ENCODE measurements at places on chromosomes 2 and 18.

DNA sequence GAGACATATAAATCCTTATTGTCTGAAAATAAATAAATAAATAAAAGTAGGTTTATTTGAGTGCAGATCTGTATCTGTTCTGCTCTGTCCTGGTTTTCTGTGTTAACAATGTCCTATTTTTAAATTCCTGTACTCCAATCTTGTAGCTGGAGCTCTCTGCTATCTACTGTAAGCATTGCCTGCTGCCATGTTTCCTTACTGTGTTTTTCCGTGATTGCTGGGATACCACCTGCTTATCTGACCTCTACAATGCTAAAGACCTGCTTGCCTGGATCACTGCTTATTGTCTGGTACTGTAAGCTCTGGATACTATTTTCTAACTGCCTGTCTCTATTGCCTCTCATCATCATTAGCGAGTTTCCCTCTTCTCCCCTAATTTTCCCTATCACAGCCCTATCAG, 11.6 kb downstream of the PTPN4 start:
- DNase-seq, result no peak

DNA sequence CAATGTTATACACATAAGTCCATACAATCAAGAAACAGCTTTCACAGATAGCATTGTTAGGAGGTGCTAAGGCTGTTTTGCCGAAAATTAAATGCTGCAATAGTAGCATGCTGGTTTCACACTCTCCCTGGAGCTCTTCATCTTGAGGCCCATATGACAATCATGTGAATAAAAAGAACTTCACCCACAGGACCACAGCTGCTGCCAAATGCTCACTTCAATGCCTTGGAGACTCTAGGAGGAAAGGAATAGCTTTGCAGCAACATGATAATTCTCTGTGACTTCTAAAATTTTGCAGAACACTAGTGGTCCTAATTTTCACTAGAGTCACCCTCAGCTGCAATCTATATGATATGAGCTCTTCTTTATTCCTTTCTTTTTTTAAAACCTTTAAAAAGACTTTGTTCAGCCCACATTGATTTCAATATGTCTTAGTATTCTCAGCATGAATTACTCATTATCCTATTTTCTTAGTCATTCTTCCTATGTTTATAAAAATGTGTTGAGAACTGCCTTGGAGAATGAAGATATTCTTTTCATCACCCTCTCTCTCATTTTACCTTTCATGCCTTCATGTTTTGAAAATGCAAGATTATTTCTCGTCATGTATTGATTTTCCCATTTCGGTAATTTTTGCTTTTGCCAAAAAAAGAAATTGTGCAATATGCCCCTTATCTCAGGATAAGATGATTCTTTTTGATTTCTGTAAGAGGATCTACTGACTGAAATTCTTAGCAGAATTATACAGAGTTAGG, 108.2 kb downstream of the PDE1A start:
- DNase-seq, result no peak

DNA sequence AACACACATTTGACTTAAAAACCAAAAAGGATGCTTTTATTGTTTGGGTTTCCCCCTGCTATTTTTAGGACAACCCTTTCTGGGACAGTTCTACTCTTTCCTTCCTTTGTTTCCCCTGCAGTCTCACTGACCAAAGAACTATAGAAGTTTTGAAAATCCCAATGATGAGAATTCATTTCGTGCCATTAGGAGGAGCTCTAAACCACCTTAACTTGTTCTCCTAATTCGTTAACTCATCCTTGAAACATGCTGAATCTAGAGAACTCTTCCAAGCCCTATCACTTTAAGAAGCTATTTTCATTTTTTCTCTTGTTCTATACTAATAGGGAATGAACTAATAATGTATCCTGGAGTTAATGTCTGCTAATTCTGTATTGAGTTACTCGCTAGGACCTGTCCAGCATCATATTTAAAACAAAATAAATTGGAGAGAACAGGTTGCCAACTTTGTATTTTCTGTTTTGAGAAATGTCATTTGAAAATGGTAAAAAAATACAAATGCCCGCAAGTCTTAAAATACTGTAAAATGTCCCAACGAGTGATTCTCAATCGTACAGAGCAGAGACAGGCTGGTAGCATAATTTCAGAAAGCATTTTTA, 62.9 kb downstream of the AFTPH start:
- DNase-seq, result no peak

GRCh38 chr2:105510761-105511528, 112.1 kb upstream of the FHL2 start:
- DNase-seq, result no peak

- DNase-seq, result no peak
Measured at GRCh38 chr2:85994421-85994777, 105.6 kb upstream of the ST3GAL5 start.

DNA sequence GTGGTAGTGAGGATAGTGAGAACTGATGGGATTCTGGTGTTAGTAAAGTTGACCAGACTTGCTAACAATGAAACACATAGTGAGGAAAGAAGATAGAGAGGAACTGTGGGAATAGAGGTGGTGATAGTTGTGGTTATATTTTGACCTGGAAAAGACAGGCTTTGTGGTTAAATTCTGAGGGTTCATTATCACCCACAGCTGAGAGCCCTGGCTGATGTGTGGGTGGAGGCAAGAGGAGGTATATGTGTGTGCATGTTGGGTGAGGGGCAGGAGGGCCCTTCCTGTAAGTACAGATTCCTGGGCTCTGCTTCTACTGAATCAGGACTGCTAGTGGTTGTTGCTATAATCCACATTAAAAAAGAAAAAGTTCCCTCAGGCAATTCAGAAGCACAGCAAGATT, 26.2 kb upstream of the TMEM163 start:
- no peak for DNase-seq

- DNase-seq, result no peak
Measured at GRCh38 chr2:240200230-240201051, 60.0 kb upstream of the OTOS start.

DNA sequence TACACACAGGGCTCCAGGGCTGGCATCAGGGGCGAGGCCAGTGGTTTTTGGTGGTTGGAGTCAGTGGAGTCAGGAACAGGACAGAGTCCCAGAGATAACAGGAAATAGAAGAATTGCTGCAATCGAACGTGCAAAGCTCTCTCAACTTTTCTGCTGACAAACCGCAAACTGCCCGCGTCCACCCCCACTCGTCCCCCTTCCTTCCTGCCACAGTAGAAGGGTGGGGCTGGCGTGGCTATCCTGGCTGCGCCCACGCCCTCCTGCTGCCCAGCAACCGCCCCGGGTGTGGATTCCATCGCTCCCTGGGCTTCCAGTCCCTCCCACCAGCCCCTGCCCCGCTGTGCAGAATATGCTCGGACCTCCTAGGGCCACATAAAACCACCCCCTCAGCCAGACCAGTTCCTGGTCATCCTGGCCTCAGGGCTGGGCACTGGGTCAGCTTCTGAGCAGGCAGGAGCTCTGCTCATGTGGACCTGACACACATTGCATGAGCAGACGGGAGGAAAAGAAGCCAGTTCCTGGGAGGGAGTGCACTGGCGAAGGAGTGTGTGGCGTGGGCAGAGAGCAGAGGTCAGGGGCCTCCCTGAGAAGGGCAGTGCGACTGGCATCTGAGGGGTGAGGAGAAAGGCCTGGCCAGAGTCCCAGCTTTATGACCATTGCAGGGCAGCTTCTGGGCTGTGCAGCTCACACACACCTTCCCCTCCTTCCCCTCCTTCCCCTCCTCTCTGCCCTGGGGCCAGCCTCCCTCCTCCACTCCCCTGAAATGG, 85.4 kb upstream of the ATG16L1 start:
- DNase-seq, result peak; percentile 0

DNA sequence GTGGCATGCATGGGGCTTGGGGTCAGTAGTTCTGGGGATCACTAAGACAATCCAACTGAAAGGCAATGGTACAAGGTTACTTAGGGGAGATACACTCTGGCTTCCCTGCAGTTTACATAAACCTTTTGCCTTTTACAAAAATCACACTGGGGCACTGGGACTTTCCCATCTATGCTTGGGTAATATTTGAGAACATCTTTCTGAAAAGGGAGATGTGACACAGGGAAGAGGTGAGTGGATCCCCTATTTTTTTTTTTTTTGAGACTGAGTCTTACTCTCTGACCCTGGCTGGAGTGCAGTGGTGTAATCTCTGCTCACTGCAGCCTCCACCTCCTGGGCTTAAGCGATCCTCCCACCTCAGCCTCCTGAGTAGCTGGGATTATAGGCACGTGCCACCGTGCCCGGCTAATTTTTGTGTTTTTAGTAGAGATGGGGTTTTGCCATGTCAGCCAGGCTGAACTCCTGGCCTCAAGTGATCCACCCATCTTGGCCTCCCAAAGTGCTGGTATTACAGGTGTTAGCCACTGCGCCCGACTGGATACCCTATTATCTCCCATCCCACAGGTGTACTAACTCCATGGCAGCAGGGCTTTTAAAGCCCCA, 82.8 kb upstream of the DNMT3A start:
- DNase-seq, result no peak

DNA sequence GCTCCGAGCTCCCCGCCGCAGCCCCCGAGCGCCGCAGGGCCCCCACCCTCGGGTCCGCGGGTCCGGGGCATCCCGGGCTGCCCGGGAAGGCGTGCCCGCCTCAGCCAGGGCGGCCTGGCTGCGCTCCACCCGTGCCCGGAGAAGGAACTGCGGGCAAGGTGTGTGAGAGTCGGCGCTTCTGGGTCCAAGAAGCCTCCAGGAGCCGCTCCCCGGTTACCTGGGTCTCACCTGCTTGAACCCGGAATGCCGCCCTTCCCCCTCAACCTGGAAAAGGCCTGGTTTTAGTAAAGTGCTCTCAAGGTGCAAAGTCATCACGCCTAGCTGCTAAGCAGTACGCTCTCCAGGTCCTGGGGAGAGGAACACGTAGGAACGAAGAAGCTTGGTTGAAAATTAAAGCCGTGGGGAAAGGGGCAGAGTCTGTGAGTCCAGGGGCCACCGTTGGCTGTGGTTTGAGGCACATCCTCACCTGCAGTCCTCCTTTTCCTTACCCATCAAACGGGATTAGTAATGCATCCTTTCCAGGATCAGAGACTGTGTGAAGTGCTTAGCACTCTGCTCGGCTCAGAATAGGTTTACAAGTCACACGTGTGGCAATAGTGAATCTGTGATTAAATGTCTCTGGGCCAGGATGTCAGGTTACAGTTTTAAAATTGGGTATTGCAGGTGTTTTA, 1.2 kb downstream of the ASAP2 start:
- no peak for DNase-seq

DNA sequence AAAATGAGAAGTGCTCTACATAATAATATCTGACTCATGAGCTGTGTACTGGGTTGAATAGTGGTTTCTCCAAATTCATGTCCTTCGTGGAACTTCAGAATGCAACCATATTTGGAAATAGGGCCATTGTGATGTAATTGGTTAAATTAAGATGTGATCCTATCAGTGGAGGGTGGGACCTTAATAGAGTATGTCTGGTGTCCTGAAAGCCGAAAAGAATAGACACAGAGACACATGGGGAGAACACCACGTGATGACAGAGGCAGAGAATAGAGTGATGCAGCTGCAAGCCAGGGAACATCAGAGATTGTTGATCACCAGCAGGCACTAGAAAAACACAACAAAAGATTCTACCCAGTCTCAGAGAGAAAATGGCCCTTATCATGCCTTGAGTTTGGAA, 310.1 kb downstream of the EXOC6B start:
- no peak for DNase-seq

DNA sequence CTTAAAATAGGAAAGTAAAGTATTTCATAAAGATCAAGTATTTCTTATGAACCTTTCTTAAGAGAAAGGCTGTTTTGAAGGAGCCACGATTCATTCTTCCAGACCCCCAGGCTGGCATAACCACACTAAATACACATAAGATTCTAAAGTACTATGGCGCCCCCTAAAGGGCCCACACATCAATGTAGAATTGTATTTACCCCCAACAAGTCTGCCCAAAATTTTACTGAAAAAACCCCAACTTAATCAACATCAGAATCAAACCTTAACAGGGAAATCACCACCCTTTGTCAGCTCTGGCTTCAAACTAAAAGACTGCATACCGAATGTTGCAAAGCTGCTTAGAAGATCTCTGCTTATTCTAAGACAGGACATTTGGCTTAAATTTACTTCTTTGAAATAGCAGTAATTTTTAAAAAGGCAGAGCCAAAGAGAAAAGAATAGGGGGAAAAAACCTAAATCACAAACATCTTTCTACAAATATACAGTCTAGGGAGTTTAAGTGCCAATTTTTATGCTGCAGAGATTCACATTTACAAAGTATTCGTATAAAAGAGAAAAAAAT, 20.4 kb upstream of the BCL2 start:
- DNase-seq, result no peak

- no peak for DNase-seq
Measured at GRCh38 chr18:26981360-26982082, 116.0 kb upstream of the AQP4 start.

- no peak for DNase-seq
Measured at GRCh38 chr18:59388817-59389216, 29.8 kb upstream of the LMAN1 start.
